ENCODE measurements at places on chromosomes 11 and 22.

DNA sequence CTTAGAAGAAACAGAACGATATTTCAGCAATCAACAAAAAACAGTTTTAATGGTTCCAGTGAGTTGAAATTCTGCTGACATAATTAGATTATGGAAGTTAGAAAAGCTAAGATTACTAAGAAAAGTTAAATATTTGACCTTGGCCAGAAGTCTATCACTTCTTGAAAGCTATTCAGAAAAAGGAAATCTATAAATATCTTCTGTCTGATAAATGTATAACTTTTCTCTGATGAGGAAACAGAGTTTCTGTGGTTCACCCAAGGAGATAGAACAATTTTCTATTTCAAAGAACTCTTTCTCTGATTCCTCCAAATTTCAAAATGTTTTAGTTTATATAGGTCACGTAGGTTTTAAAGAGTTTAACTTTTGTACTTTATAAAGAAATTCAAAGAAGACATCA is 438.4 kb upstream of the CHORDC1 start:
- H3K27me3 ChIP-seq: no peaks in the 10 kb centered on the region
- H3K36me3 ChIP-seq: no peaks in the 10 kb centered on the region
- H3K27ac ChIP-seq: no peak overlapping the region
- DNase-seq: no peak

- H3K27me3 ChIP-seq: no peaks in the 10 kb centered on the region
- H3K36me3 ChIP-seq: no peaks in the 10 kb centered on the region
- H3K4me1 ChIP-seq: peaks cover 1% of the 10 kb centered on the region
These were observed 548.3 kb downstream of the MIAT start for GRCh38 chr22:27205492-27206373.

GRCh38 chr11:70886676-70887541 is 365.5 kb downstream of the SHANK2 start:
- no peak overlapping the region for H3K4me3 ChIP-seq
- H3K4me1 ChIP-seq: no peaks in the 10 kb centered on the region
- no peak overlapping the region for H3K27ac ChIP-seq
- H3K27me3 ChIP-seq: no peaks in the 10 kb centered on the region

- H3K4me1 ChIP-seq: peaks cover 3% of the 10 kb centered on the region
- no peak overlapping the region for H3K4me3 ChIP-seq
- no peaks in the 10 kb centered on the region for H3K36me3 ChIP-seq
These were observed 1.3 kb downstream of the C11orf42 start for GRCh38 chr11:6206456-6207180.

DNA sequence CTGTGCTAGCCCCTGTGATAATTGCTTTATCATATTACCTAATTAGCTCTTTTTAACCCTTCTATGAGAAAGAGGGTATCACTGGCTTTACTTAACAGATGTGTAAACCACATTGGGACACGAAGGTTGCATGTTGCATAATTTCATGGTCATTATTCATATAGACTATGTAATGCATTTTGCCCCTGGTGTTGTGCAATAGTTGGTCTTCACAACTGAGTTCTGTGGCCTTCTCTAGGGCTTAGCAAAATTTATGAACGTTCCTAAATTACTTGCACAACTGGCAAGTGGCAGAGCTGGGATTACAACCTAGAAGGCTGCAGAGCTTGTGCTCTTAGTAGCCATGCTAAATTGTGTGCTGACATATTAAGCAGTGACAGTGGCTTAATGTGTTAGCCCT is 34.6 kb upstream of the PDGFD start:
- H3K4me3 ChIP-seq: no peak overlapping the region
- no peaks in the 10 kb centered on the region for H3K4me1 ChIP-seq
- no peak overlapping the region for H3K27ac ChIP-seq
- no peaks in the 10 kb centered on the region for H3K36me3 ChIP-seq
- H3K27me3 ChIP-seq: no peaks in the 10 kb centered on the region

DNA sequence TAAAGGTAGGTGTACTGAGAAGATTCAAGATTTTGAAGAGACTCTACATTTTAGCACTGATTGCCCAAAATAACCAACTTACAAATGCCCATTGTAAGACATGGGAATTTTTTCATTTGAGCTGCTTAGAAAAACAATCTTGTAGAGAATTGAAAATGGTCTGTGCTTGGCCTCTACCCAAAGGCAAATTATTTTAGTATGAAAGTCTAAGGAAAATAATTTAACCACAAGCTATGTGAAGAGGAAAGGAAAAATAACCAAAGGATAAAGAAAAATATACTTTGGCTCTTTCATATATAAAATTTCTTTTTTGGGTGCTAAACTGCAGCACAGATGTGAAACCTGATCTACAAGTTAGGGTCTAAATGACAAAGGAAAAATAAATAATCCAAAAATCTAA is 54.9 kb downstream of the ME3 start:
- no peak for DNase-seq
- H3K36me3 ChIP-seq: no peaks in the 10 kb centered on the region
- H3K27me3 ChIP-seq: no peaks in the 10 kb centered on the region
- peaks cover 8% of the 10 kb centered on the region for H3K4me1 ChIP-seq
- H3K4me3 ChIP-seq: no peak overlapping the region

DNA sequence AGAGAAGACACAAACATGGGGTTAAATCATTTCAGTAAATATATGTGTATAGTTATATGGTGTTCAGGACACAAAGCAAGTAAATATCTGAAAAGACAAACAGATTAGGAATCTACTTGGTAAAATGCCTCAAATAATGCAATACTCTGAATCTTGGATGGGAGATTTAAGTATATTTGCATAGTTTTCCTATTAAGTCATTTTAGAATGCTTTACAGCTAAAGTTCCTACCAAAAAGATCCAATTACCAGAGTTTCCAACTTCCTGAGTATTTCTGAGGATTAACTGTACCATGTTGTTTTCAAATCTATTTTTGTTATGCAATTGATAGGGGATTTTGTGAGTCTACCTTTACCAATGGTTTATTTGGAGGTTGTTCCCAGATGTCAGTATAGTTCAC is 424.4 kb upstream of the CCDC179 start:
- no peaks in the 10 kb centered on the region for H3K4me1 ChIP-seq
- no peaks in the 10 kb centered on the region for H3K27me3 ChIP-seq
- DNase-seq: no peak
- no peak overlapping the region for H3K4me3 ChIP-seq

- no peak overlapping the region for H3K4me3 ChIP-seq
- DNase-seq: no peak
- H3K36me3 ChIP-seq: no peaks in the 10 kb centered on the region
- H3K4me1 ChIP-seq: no peaks in the 10 kb centered on the region
- H3K27me3 ChIP-seq: no peaks in the 10 kb centered on the region
- no peak overlapping the region for H3K27ac ChIP-seq
These were observed 374.4 kb downstream of the NTM start for GRCh38 chr11:131744847-131745246.

GRCh38 chr11:27294654-27295053 is 68.4 kb downstream of the CCDC34 start:
- DNase-seq: no peak
- H3K27me3 ChIP-seq: no peaks in the 10 kb centered on the region
- no peak overlapping the region for H3K27ac ChIP-seq
- H3K36me3 ChIP-seq: no peaks in the 10 kb centered on the region
- no peak overlapping the region for H3K4me3 ChIP-seq

DNA sequence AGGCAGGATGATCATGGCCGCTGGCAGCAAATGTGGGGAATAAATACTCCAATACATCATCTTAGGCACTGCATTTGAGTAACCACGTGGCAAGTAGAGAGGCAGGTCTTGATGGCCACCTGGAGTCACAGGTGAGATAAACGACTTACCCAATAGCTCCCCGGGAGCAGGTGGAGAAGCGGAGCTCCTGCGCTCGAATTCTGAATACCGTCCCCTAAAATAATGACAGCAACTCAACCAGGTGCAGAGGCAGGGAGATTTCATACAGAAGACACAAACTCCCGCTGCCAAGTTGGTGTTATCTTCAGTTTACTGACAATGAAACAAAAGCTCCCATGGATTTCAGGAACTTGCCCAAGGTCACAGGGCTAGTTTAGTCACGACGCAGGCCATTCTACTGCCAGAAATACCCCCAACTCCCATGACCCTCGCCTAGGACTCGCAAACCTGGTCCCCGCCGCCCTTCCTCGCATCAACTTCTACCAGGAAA is 437 bp downstream of the SLC43A3 start:
- peak overlapping the region; percentile 57 for H3K4me3 ChIP-seq
- H3K36me3 ChIP-seq: no peaks in the 10 kb centered on the region
- H3K4me1 ChIP-seq: peaks cover 23% of the 10 kb centered on the region
- no peak for DNase-seq
- H3K27ac ChIP-seq: peak overlapping the region; percentile 98

DNA sequence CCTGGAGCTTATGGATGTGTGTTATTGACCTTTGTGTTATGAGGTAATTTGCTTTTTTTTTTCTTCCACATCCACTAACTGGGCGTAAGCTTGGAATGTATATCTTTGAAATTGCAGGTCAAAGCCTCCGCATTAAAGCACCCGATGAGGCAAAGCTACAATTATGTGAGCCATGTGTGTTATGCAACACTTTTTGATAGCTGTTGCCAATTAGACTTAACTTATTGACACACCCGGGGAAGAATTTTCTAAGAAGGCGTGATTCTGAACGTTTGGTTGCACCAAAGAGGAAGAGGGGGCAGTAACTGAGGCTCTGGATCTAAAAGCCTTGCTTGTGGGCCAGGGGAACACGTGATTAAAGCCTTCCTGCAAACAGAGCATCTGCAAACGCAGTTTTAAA is 610 bp upstream of the TEX12 start:
- no peak for DNase-seq
- H3K27ac ChIP-seq: no peak overlapping the region
- H3K36me3 ChIP-seq: no peaks in the 10 kb centered on the region
- H3K4me1 ChIP-seq: no peaks in the 10 kb centered on the region

- peaks cover 4% of the 10 kb centered on the region for H3K4me1 ChIP-seq
- H3K4me3 ChIP-seq: peak within 1 kb of the TSS; percentile 93
- peak; percentile 83 for DNase-seq
- H3K27ac ChIP-seq: peak within 1 kb of the TSS; percentile 71
These were observed at the start of gene PPP6R2 for GRCh38 chr22:50342651-50343540. PPP6R2 (plus strand) TSS chr22:50343327; CDS start chr22:50393909, 50,582 bp downstream.

DNA sequence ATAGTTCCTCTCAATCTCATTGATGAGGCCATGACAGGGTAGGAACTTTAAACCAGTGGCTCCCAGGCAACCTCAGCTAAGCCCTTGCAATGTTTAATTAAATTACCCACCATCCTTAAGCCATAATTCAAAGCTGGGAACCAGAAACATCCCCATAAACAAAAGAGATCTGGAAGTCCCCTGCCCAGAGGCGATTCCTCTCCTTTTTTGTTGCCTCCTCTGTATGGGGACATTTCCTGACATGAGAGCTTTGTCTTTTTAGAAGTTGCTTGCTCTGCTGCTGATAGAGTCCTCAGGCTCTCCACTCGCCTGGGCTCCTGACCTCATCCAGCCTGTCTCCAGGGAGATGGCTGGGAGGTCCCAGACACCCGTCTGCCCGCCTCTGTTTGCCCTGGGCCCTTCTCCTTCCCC is 3.2 kb downstream of the DTX4 start:
- H3K4me3 ChIP-seq: no peak overlapping the region
- no peak for DNase-seq
- H3K27ac ChIP-seq: peak overlapping the region; percentile 80
- no peaks in the 10 kb centered on the region for H3K36me3 ChIP-seq
- peaks cover 22% of the 10 kb centered on the region for H3K4me1 ChIP-seq
- H3K27me3 ChIP-seq: no peaks in the 10 kb centered on the region

DNA sequence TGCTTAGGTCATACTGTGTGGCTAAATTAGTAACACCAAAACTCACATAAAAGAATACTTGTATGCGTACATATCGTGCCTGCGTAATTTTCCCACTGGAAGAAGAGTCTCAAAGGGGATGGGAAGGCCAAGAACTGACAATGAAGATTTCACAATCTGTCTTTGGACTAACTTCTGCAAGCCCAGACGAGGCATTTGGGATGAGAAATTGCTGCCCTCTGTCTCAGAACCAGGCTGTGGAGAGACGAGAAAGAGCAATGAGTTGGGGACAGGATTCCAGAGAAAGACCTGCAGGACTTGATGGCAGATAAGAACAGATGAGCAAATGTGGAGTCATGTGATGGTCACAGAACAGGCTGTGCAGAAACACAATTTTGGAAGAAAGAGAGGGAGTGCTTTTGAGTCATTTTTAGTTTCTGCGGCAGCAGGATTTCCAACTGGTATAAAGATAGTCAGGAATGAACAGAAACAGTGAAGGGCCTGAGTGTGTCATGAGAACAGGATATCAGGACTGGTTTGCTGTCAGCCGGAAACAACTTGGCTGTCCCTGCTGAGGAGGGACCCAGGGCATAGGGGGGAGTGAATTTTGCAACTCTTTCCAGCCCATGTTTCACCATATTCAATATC is 82.7 kb upstream of the CTSC start:
- no peaks in the 10 kb centered on the region for H3K27me3 ChIP-seq
- H3K4me3 ChIP-seq: no peak overlapping the region
- no peaks in the 10 kb centered on the region for H3K4me1 ChIP-seq
- no peak overlapping the region for H3K27ac ChIP-seq
- H3K36me3 ChIP-seq: no peaks in the 10 kb centered on the region

- H3K27ac ChIP-seq: no peak overlapping the region
- H3K27me3 ChIP-seq: no peaks in the 10 kb centered on the region
- no peaks in the 10 kb centered on the region for H3K4me1 ChIP-seq
- H3K36me3 ChIP-seq: no peaks in the 10 kb centered on the region
- no peak overlapping the region for H3K4me3 ChIP-seq
These were observed 26.2 kb upstream of the SLC37A2 start for GRCh38 chr11:125036933-125037332.

GRCh38 chr22:39281126-39281525 is 36.3 kb upstream of the PDGFB start:
- H3K27me3 ChIP-seq: no peaks in the 10 kb centered on the region
- no peaks in the 10 kb centered on the region for H3K4me1 ChIP-seq
- no peak overlapping the region for H3K4me3 ChIP-seq
- H3K27ac ChIP-seq: no peak overlapping the region

GRCh38 chr22:39625569-39626537 is 55.3 kb downstream of the CACNA1I start:
- no peak overlapping the region for H3K4me3 ChIP-seq
- H3K36me3 ChIP-seq: no peaks in the 10 kb centered on the region
- H3K4me1 ChIP-seq: no peaks in the 10 kb centered on the region
- no peaks in the 10 kb centered on the region for H3K27me3 ChIP-seq
- H3K27ac ChIP-seq: no peak overlapping the region

DNA sequence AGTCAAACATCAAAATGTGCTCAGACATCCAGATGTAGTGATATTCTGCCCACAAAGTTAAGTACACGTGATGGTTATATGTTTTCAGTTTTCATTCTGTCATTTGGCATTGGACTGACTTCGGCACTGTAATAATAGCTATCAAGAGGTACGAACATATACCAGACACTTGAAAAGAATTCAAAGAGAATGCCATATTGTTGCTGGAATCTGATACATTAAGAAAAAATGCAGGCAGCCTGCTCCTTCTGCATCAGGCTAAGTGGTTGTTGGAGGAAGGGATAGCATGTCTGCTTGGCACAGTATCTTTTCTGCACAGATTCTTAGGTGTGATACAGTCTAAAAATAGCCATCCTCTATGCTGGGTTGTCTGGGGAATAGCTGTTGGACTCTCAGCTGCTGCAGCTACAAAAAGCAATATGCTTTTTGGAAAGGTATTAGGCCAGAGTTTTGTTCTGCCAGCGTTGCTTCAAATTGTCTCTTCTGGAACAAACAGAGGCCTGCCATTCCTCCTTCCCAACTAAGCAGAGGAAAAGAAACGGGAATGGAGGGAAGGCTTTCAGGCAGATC is 892.6 kb downstream of the TBC1D22A start:
- H3K36me3 ChIP-seq: no peaks in the 10 kb centered on the region
- no peak overlapping the region for H3K27ac ChIP-seq
- no peak overlapping the region for H3K4me3 ChIP-seq
- H3K27me3 ChIP-seq: no peaks in the 10 kb centered on the region
- H3K4me1 ChIP-seq: no peaks in the 10 kb centered on the region
